NCI-H774 (cell line): ENCODE measurements at places on chromosomes 4 and X.

DNA sequence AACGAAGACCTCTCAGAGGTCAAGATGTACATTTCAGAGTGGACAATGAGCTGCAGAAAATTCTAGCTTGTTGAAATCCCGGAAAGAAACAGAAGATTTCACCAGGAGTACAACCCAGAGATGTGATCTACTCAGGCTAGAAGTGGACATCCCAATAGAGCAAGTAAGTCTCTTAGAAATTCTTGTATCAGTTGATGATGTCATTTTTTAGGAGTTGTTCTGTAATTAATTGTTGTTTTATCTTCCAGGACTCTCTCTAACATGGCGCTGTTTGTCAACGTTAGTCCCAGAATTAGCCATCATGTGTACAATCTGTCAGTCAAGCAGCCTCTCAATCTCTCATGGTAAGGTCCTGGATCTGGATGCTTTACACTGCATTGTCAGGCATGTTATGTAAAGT, 174.4 kb downstream of the GRIA3 start:
- DNase-seq, result no peak

GRCh38 chrX:68249401-68249831, 183.9 kb downstream of the OPHN1 start:
- no peak for DNase-seq

- DNase-seq, result no peak
Measured at GRCh38 chr4:128256539-128256938, 31.1 kb downstream of the PGRMC2 start.

GRCh38 chr4:46656071-46656470, 253.0 kb downstream of the COX7B2 start:
- DNase-seq, result no peak

DNA sequence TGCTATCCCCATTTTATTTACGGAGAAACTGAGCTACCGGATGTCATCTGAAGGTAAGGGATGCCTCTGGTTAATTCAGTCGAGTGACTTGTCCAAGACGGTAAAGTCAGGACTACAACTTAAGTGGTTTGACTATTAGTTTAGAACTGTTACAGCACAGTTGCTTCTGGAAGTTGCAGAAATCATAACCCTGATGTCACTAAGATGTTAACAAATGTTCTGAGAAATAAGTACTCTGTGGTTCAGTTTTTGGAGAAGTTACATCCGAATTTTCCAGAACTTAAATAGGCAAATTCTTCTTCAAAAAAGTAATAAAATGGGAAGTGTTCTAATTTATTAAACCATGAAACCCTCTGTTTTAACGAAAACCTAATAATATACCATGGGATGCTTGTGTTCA, 3.1 kb downstream of the PPA2 start:
- DNase-seq, result no peak

- DNase-seq, result no peak
Measured at GRCh38 chr4:132001542-132001941, 1147.6 kb upstream of the PCDH10 start.

- no peak for DNase-seq
Measured at GRCh38 chr4:110442309-110442708, 33.6 kb upstream of the ENPEP start.

GRCh38 chrX:542179-542578, 88.4 kb upstream of the SHOX start:
- no peak for DNase-seq
